ENCODE measurements at places on chromosomes 4 and X.

DNA sequence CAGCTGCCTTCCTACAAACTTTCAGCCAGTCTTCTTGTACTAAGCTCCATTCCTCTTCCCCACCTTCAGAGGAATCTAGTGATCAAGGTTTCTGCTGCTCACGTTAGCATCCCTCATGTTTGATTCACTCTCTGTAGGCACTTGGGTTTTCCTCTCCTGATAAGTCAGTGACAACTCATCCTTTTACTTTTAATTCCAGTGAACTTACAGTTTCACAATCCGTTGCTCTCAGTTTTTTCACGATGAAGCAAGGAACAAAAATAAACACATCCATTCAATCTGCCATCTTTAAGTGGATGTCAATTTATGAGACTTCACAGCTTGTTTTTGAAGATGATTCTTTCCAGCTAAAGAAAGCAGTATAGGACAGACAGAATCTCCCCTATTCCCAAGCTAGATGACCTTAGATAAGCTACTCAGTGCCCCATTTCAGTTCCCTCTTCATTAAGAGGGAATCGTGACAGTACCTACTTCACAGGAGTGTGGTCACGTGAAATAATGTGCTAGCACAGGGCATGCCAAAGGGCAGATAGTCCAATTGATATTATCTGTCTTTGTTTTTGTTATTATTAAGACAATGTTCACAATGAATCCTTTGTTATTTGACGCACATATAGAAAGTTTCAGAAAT lies 234.3 kb downstream of the PALLD start:
- no peak for DNase-seq

- DNase-seq = peak; percentile 84
Measured at GRCh38 chr4:128525387-128525786, 237.8 kb upstream of the PGRMC2 start.

DNA sequence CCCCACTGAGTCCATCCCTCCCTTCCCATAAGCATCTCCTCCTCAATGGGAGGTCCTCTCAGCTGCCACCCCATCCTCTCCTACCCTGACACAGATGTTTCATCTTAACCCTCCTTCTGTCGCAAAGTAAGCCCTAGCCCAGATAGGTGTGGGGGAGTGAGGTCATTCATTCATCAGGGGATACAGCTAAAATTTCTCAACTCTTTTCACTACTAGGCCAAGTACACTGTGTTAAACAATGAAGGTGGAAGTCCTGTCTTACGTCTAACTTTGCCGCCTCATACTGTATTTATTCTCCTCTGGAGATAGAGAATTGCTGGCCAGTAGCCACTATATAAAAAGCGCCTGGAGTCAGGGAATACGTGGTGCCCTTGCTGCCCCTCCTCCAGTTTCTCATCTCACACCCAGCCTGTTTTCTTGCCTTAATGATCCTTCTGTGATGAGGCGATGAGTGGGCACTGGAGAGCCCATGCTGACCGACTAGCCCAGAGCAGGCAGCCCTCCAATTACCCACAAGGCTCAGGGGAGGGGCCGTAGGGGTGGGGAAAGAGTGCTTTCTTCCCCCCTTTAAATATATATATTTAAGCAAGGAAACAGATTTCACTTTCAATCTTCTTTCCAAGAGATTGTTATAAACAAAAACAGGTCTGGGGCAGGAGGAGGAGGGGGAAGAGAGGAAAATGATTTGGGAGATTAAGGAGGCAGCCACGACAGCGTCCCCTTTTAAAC lies 149.5 kb downstream of the PJA1 start:
- no peak for DNase-seq

- no peak for DNase-seq
Measured at GRCh38 chr4:94759767-94760211, 2.0 kb downstream of the BMPR1B start.

- no peak for DNase-seq
Measured at GRCh38 chr4:3280466-3280865, 12.4 kb upstream of the RGS12 start.

DNA sequence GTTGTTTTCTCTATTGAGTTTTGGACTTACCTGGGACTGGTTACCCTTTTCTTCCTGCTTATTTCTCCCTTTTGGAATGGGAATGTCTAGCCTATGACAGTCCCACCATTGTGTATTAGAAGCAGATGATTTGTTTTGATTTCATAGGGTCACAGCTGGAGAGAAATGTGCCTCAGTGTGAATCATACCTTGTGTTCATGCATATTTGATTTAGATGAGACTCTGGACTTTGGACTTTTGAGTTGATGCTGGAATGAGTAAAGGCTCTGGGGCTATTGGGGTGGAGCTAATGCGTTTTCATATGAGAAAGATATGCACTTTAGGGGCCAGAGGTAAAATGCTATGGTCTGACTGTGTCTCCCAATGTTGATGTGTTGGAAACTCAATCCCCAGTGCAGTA lies 30.5 kb upstream of the TEX13C start:
- no peak for DNase-seq

- DNase-seq = peak; percentile 71
Measured at GRCh38 chr4:111283066-111283677, 660.3 kb upstream of the PITX2 start.

DNA sequence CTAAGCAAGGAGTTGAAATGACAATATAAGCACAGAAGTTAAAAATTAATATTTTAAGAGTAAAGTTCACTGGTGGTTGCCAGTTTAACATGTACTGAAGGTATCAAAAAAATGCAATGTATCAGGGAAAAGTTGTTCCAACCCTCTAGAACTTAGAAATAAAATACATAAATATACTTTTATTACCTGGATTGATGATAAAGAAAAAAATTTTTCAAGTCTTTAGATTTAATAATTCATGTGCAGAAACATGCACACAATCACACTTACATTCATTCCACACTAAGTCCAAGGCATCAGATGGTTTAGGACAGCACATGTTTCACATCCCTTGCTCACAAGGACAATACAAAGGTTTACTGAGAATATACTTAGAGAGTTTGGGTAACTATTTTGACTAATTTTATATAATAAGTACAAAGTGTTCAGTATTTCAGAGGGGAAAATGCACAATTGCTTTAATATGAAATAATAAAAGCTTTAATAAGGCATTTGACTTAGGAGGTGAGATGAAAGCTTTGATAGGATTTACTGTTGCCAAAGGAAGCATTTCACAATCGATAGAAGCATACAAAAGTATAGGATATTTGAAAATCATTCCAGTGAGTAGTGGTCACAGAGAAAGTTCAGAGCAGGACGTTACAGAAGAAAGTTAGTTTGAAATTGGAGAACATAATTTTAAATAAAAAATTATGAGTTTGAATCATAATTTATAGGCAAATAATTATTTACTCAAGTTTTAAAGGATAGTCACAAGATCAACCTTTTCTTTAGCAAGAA lies 392 bp upstream of the UGT2A3 start:
- DNase-seq = no peak

- DNase-seq = no peak
Measured at GRCh38 chr4:56348576-56348975, 38.7 kb downstream of the AASDH start.

- DNase-seq = no peak
Measured at GRCh38 chr4:13816472-13816871, 188.9 kb upstream of the BOD1L1 start.

GRCh38 chrX:150062292-150063137 lies 124.2 kb upstream of the EOLA2 start:
- peak; percentile 35 for DNase-seq

Data from suppressor macrophage treated with lipopolysaccharide for 1 hour (primary cell).